HFFc6 (cell line): ENCODE measurements at places on chromosomes 3 and 15. TPM values are rescaled to one million over a fixed set of nuclear protein-coding genes. Genes with fewer than 3 reads are reported as not detected.
A peak's percentile ranks its signal among the peaks of the same experiment; 100 is the strongest.

Gene TASOR
- total RNA-seq = 41.1 to 52.9 TPM (median 46.2 TPM) in 3 replicates

Gene XCR1
- not detected in 3 replicates for total RNA-seq

Gene CPNE4
- not detected in 3 replicates for total RNA-seq

Gene CHL1
- total RNA-seq = not detected in 3 replicates

Gene ADPRH
- total RNA-seq = 0.11 to 2.0 TPM (median 1.8 TPM) in 3 replicates

Gene TPRA1
- 47.5 to 53.0 TPM (median 50.7 TPM) in 3 replicates for total RNA-seq

Gene TEX9
- total RNA-seq = 0.66 to 1.4 TPM (median 1.1 TPM) in 3 replicates

Gene UCN2
- 3.6 to 5.7 TPM (median 4.5 TPM) in 3 replicates for total RNA-seq

Gene NR2E3
- total RNA-seq = not detected in 3 replicates

Gene KCNMB2
- total RNA-seq = not detected in 3 replicates

Gene CFAP20DC
- total RNA-seq = 1.0 to 2.0 TPM (median 1.8 TPM) in 3 replicates

Gene CYP1A2
- not detected in 3 replicates for total RNA-seq

Gene OPA1
- total RNA-seq = 55.7 and 56.4 TPM in 2 replicates

Gene ALS2CL
- total RNA-seq = 2.2 to 3.2 TPM (median 2.8 TPM) in 3 replicates

Gene ROPN1
- total RNA-seq = not detected in 2 replicates

Gene CELSR3
- total RNA-seq = 1.7 to 3.8 TPM (median 2.5 TPM) in 3 replicates

Gene NR1I2
- not detected in 3 replicates for total RNA-seq

DNA sequence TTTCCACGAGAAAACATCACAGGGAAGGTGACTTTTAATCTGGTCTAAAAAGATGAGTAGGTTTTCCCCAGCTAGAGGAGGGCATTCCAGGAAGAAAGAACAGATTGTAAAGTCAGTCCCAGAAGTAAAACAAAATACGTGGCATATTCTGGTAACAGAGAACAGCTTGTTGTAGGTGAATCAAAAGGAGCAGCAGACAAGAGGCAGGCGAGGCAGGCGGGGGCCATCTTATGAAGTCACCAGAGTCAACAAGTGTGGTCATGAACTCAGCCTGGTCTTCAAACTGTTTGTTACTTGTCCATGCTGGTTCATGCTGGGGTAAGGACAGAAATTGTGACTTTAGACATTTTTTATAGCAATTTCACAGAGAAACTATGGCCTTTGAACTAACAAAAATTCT lies 4.0 kb upstream of the POPDC2 start:
- DNase-seq = no peak

DNA sequence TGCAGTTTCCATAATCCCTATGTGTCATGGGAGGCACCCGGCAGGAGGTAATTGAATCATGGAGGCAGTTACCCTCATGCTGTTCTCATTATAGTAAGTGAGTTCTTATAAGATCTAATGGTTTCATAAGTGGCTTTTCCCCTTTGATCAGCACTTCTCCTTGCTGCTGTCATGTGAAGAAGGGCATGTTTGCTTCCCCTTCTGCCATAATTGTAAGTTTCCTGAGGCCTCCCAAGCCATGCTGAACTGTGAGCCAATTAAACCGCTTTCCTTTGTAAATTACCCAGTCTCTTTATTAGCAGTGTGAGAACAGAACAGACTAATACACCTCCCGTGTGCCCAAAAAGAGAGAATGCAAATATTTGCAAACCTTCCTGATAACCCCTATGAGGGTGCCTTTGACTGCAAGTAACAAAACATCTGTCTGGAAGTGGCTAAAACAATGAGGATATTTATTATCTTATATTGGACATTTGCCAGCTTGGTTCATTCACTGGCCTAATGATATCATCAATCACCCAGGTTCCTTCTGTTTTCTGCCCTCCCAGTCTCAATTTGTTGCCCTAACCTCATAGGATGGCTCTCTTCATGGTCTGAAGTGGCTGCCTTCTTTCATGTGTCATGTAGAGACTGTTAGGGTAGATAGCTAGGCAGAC lies 68.7 kb downstream of the BHLHE40 start:
- DNase-seq = no peak

GRCh38 chr3:172061724-172062184 lies 22.4 kb downstream of the FNDC3B start:
- DNase-seq = no peak

DNA sequence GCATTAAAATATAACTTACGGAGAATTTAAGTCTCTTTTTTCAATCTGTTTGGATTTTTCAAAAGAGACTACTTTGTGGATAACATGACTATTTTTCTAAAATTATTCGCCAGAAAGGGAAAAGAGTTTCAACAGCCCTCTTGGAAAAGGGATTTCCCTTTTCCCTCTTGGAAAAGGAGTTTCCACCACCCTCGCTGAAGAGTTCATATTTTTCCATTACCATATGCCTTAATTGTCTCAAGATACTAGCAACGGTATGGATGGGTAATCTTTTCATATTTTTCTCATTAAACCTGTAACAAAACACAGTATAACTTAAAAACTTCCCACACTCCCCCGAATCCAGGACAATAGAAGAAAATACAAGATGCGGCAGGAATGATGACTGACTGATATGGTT lies 66.1 kb upstream of the SPATA12 start:
- no peak for DNase-seq

- no peak for DNase-seq
Measured at GRCh38 chr3:129739634-129740033, 133.2 kb upstream of the PLXND1 start.

DNA sequence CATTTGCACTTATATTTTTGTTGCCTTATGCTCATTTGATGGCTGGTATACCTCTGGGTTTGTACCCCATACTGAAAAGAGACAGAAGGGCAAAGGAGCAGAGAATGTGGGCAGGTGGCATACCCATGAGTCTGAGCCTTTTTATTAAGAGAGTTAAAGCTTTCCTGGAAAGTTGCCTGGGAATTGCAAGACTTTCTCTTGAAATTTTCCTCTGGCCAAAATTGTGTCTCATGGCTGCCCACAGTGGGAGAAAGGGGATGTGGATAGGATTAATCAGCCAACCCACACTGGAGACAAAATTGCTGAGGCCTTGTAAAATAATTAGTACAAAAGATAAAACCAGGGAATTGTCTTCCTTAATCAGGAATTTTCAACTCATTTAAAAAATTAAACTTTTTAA lies 8.2 kb upstream of the NMD3 start:
- DNase-seq = no peak

DNA sequence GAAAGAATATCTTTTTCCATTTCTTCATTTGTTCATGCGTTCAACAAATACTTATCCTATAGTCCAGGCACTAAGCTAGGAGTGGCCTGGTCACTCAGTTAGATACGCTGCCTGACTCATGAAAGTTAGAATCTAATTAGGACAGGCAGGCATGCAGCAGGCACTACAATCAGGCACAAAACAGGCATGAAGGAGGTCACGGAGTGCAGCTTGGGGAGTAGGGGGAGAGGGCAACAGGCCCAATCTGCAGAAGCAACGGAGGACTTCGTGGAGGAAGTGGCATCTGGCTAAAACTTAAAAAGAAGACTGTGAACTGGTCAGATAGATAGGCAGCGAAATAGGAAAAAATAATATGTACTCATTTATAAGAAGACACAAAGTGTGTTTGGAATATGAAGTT lies 420.9 kb downstream of the MAGI1 start:
- no peak for DNase-seq

- DNase-seq = no peak
Measured at GRCh38 chr15:62240121-62241096, 75.3 kb upstream of the C2CD4B start.

DNA sequence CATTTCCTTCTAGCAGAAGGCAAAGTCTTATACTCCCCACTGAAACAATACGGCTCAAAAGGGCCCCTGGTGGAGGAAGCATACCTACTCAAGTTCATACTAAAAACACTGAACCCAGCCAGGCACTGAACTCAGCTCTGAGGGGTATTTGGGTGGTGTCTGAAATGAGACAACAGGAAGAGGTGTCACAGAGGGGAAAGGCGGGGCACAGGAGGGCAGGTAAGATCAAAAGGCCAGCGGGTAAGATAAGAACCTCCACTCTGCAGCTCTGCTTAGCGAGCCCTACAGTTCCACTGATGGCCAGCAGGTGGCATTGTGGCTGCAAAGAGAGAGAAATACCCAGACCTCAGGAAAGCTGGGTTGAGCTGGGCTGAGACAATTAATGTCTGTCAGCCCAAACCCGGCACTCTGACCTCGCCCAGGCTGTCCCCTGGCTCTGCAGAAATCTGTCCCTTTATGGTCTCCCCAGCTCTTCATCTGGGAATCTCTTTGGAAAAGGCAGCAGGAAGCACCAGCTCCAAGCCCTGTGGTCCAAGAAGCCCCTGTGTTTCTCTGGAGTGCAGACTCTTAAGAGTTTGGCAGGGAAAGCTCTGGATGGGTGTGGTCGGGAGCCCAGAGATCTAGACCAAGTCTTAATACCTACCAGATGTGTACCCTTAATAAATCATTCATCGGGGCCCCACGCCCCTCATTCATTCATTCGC lies 8.4 kb downstream of the MFGE8 start:
- DNase-seq = peak; percentile 68

GRCh38 chr3:197686899-197687298 lies 49.8 kb downstream of the RUBCN start:
- no peak for DNase-seq

- DNase-seq = no peak
Measured at GRCh38 chr3:46905661-46906451, 28.3 kb downstream of the PTH1R start.

DNA sequence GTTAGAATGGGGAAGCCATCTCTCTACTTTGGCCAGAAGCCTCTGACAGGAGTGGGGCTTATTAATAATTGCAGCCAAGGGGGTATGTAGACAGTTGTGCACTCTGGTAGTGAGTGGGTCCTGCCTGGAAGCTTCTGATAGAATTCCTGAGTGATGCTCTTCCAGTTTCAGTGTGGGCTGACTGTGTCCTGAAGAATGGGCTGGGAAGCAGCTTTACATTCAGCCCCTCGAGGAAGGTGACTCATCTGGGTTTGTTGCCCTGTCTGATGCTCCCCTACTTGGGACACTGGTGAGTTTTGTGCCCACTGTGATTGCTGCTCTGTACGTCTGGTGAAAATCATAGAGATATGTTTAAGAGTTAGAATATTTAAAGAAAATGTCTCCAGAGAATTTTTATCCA lies 444.7 kb upstream of the RBMS3 start:
- DNase-seq = peak; percentile 6

- DNase-seq = no peak
Measured at GRCh38 chr3:76664816-76665215, 375.1 kb upstream of the ROBO2 start.

- no peak for DNase-seq
Measured at GRCh38 chr3:8223766-8224165, 277.9 kb upstream of the LMCD1 start.

DNA sequence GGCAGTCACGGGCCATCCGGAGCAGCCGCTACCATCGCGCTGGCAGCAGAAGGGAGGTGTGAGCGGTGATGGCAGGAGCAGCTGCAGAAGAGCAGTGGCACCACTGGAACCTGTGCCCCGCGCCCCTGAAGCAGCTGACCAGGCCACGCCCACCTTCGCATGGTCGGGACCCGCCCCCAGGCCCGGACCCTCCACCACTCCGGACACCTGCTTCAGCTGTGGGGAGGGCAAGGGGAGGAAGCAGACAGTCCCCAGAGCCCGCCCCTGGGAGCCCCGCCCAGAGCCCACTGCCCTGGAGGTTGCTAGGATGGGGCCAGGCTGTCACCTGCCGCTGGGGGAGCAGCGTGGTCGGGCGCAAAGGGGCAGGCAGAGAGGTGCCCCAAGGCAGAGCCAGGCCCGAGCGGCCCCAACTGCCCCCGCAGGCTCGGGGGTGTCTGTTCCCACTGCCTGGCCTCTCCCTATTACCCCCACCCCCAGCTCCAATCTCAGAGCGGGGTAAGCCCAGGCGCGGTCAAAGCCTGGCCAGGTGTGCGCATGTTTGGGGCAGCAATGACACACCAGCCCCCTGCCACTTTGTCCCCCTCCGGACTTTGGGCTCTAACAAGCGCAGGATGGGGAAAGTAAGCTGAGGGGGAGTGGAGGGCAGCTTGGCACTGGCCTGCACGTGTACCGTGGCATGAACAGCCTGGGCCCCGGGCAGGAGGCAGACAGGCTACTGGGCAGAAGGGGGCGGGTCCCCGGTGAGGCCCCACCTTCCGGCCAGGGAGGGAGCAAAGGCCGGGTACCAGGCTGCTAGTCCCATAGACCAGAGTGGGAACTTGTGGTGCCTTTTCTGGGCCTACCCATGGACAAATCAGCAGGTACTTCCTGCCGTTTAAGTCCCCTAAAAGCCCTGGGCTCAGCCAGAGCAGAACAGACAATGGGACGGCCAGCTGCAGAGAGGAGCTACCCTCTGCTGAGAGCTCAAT lies 8.7 kb downstream of the SPCS1 start:
- DNase-seq = no peak

- no peak for DNase-seq
Measured at GRCh38 chr3:114880078-114880477, 267.0 kb downstream of the ZBTB20 start.

DNA sequence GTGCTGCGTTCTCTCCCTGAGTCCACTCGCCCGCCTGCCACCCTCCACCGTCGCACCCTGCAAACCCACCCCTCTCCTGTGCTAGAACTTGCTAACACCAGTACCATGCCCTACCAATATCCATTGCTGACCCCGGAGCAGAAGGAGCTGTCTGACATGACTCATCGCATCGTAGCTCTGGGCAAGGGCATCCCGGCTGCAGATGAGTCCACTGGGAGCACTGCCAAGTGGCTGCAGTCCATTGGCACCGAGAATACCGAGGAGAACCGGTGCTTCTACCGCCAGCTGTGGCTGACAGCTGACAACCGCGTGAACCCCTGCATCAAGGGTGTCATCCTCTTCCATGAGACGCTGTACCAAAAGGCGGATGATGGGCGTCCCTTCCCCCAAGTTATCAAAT lies 4.9 kb upstream of the ALAS1 start:
- peak; percentile 69 for DNase-seq

DNA sequence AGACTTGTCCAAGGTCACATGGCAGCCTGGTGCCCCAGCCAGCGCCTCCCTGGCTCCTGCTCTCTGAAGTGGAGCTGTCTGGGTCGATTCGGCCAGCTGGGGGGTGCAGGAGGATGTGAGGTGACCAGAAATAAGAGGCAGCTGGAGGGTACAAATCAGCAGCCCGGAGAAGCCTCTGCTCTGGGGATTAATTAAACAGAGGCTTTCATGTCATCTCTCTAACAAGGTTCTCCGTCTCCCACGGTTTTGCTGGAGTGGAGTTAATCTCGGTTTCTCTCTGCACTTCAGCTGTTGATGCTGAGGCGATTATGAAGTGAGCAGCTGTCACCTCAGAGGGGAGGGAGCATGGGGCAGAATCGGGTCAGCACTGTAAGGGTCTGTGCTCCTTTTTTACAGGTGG lies 236.8 kb downstream of the TLE3 start:
- DNase-seq = no peak

- DNase-seq = peak; percentile 38
Measured at GRCh38 chr3:43231276-43232000, 54.9 kb upstream of the SNRK start.

DNA sequence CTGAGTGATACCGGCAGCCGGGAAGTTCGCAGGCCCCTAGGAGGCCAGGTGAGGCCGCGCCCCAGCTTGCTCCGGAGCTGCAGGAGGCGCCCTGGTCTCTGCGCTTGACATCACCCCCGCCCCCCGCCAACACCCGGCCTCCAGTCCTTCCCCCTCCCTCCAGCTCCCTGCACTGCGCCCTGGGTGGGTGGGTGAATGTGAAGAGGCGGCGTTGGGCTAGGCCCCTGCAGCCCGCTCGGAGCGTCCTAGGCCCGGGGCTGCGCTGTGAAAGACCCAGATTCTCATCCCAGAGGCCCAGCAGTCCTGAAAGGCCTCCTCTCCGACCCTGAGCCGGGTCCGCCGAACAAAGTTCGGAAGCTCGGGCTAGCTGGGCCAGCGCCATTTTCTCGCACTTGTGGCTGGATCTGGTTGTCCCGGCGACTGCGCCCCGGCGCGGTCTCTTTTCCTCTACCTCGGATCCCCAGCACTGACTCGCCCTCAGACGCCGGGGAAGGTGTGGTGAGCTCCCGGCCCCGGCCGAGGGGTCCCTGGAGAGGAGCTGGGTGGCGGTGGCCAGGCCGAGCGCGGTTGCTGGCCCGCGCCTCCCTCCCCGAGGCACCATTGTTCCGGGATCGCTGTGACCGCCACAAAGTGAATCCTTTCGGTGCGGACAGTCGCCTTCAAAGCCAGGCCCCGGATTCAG lies 12.9 kb downstream of the ZIC4 start:
- no peak for DNase-seq
